ENCODE measurements at places on chromosomes 2 and 18.

GRCh38 chr2:26387189-26387588 lies 14.5 kb upstream of the DRC1 start:
- DNase-seq: no peak

GRCh38 chr2:198127627-198128026 lies 323.2 kb downstream of the PLCL1 start:
- no peak for DNase-seq

- no peak for DNase-seq
Observed at GRCh38 chr2:199798831-199799580, 52.0 kb downstream of the FTCDNL1 start.

- no peak for DNase-seq
Observed at GRCh38 chr2:229422063-229422462, 151.0 kb upstream of the PID1 start.

GRCh38 chr2:230068651-230069055 lies at the start of gene SLC16A14:
Gene SLC16A14 (minus strand): TSS chr2:230068924. CDS start chr2:230059352, 9,572 bp downstream.
- DNase-seq: no peak

DNA sequence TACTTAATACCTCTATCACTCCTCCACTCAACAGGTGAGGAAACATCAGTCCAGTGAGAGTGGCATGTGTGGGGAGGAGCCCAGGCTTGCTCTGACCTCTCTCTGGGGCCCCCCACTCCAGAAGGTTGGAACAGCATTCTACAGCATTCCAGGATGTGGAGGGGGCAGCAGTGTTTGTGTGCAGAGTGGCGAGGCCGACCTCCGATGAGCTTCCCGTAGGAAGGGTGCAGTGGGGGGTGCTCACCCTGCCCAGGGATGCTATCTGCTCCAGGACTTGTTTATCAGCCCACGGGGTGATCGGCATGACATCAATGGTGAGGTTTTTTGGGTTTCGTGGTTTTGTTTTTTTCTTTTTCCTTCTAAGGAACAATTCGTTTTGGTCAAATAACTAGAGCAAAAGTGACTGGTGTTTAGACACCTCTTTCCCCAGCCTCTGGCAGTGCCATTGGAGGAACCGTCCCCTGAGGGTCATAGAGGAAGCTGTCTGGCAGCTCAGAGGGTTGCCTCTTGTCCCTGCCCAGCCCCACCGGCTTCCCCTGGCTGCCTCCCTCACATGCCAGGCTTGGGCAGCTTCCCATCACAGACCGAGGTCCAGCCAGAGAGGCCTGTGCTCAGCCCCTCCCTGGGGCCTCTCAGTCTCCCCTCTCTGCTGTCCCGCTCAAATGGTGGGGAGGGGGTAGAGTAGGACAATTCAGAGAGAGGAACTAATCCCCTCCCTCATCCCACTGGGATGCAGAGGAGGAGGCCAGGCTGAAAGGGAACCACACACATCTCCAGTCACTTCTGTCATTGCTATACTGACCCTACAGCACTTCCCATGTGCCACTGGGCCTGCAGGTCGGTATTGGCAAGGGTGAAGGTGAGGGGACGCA lies 96.5 kb downstream of the ZFP36L2 start:
- DNase-seq: no peak

GRCh38 chr2:120858361-120859106 lies 122.9 kb downstream of the GLI2 start:
- no peak for DNase-seq

- no peak for DNase-seq
Observed at GRCh38 chr2:112187805-112188596, 49.8 kb downstream of the FBLN7 start.

DNA sequence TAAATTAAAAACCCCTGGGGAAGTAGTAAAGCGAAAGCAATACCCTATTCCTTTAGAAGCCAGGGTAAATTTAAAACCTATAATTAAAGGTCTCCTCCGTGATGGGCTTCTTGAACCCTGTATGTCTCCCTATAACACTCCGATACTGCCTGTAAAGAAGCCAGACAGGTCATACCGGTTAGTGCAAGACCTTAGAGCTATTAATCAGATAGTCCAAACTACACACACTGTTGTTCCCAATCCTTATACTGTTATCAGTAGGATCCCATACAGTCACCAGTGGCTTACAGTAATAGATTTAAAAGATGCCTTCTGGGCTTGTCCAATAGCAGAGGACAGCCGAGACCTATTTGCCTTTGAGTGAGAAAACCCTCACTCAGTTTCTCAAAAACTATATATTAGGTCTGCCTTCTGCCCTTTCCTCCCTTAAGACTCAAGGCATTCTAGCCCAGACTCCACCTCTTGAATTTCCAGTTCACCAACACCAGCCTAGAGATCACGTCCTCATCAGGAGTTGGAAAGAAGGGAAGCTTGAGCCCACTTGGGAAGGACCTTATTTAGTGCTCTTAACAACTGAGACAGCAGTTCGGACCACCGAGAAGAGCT lies 12.4 kb upstream of the SAP130 start:
- no peak for DNase-seq

DNA sequence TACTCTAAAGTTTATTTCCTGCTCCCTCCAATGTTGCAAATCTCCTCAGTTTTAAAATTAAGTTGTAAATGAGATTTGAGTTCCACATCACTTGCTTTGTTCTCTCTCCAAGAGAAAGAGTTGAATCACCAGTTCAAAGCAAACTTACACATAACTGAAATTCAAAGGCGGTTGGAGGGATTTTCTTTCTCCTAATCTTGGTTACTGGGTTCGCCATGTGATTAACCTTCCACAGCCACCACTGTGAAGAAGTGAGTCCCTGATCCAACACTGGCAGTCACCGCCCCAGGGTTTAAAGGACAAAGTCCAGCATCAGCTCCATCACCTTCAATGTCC lies 247.1 kb downstream of the MYCN start:
- no peak for DNase-seq

DNA sequence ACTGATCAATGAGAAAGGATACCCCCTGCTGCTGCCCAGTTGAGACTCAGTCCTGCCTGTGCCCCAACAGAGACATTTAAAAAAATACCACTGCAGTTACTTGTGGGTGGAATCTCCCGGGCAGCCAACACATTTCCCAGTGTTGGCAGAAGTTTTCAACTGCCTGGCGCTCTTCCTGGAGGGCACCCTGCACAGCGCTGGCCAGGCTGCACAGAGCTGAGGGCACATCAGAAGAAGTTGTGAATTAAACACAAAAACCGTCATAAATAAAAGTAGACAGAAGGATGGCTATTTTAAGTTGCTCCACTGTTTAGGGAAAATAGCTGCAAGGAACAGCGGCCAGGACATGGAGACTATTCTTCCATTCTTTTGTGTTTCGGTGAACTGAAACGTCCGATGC lies 110.2 kb upstream of the THOC1 start:
- DNase-seq: no peak

DNA sequence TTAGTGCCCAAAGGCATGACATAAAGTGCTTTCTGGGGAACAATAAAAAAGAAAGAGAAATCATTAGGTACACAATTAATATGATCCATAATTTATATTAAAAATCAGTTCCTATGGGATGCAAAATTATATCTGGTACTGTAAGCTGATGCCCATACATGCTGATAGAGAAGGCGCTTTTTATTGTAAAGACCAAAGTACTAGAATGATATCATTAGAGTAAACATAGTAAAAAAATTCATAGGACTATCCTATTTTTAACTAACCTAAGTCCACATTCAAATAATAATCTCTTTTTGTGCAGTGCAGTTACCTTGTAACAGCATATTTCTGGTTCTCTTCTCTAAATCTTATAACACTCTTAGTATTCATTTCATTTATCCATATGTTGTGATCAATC lies 252.2 kb downstream of the ASXL3 start:
- DNase-seq: no peak

DNA sequence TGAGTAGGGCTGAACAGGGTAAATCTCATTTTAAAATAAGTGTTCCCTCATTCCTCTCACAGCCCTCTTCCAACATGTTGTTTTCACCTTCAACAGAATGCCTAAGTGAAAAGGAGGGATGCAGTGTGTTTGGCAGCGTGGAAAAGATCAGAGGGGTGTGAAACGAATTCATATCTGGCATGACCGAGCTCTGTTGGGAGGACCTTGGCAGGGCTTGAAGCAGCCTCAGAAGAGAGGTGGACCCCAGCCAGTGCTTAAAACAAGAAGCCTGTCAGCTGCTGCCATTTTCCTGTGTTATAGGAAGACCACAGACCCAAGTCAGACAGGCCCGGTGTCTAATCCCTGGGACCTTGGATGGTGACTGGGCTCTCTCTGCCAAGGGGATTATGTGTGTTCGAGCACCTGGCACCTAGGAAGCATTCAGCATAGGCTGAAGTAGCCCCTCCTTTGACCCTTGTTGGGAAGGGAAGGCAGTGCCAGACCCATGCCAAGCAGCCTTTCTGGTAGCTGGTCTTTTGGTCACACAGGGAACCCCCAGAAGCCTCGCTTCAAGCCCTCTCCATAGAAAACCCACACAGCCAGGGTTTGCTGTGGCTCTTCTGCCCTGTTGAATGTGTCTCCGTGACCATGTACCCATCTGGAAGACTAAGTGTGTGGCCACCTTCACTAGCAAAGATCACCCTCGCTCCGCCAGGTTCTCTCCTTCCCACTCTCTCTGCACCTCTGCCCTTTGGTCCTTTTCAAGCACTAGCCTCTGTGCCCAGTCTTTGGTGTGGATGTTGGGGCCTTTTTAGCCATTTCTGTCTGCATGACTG lies 87.5 kb upstream of the ST3GAL5 start:
- no peak for DNase-seq

DNA sequence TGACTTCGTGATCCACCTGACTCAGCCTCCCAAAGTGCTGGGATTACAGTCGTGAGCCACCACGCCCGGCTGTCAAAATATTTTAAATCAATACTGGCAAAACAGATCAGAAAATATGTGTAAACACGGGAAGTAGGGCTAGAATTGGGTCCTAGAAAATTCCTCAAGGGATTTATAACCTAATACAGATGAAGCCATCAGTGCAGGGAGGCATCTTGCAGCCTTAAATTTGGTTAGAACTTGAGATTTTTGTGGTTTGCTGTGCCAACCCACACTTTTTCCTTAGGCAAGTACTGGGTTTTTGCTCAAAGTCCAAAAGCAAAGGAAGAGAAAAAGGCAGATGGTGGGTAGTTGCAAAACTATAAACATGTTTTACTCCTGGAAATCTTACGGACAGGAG lies 33.7 kb upstream of the NFE2L2 start:
- no peak for DNase-seq

- DNase-seq: no peak
Observed at GRCh38 chr2:210460322-210461227, 16.0 kb downstream of the LANCL1 start.

DNA sequence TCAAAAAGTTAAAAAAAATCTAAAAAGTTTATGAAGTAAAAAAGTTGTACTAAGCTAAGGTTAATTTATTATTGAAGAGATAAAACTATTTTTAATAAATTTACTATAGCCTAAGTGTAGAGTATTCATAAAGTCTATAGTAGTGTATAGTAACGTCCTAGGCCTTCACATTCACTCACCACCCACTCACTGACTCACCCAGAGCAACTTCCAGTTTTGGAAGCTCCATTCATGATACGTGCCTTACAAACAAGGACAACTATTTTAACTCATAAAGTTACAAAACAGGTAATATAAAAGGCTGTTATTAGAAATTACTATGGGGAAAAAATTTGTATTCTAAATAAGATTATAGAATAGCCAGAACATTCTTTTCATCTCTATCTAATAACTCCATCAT lies 158.9 kb upstream of the FN1 start:
- no peak for DNase-seq

DNA sequence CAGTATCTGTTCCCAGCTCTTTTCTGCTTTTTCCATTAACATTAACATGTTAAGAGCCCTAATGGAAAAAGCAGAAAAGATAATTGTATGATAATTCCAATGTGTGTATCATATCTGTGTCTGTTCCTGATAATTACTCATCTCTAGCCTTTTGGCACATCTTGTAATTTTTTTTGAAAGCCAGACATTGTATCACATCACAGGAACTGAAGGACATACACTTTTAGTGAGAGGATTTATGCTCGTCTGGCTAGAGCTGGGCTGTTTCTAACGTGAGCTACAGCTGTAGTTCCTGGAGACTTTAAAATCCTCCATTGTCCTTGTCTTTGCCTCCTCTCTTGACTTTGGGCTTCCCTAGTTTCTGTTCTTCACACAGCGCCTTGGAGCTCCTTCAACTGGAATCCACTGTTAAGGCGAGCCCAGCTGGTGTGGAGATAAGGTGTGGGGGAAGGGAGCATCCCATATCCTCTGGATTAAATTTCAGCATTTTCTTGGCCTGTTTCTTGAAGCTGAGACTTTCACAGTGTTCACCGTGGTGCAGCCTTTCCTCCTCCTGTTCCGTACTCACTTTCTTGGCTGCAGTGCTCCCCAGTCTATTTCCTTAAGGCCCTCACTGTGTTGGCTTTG lies 211.5 kb downstream of the GALR1 start:
- no peak for DNase-seq

DNA sequence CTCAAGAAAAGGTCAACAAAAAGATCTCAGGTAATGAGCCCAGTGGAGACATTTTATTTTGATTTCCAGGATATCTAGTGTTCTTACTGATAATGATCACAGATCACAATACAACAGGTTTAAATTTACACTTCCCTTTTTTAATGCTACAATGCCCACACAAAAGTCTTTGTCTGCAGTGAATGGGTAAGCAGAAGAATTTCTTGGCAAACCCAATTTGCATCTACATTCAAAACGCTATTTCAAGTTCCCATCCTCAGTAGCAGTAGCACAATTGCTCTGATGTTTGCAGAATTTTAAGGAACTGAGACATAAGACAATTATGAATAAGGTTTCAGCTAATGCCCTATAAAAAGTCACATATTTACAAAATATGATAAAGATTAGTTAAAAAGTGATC lies 929.4 kb upstream of the PIK3C3 start:
- no peak for DNase-seq

DNA sequence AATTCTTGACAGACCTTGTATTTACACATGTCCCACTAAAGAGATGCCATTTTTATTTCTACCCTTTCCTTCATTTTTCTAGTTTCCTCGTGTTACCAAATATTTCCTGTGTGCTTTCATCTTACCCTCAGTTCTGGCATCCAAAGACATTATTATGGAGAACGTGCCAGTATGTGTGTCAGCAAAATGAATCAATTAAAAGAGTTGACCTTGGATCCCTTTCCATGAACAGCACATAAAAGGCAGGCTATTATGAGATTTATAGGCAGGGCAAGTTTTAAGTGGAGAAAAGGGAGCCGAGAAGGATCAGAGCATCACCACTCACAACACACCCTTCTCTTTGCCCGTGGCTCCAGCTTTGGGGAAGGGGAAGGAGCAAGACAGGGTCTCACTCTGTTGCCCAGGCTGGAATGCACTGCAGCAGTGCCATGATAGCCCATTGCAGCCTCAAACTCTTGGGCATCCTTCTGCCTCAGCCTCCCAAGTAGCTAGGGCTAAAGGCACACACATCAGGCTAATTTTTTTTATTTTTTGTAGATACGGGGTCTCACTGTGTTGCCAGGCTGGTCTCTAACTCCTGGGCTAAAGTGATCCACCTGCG lies 149.9 kb downstream of the GFPT1 start:
- DNase-seq: no peak

- DNase-seq: no peak
Observed at GRCh38 chr2:65992198-65992554, 442.7 kb upstream of the MEIS1 start.

- DNase-seq: no peak
Observed at GRCh38 chr2:189179570-189179950, at the start of gene COL5A2. Gene COL5A2 (minus strand): TSS chr2:189179761. CDS start chr2:189179604, 157 bp downstream.

GRCh38 chr18:50687491-50687890 lies 127.6 kb downstream of the MAPK4 start:
- no peak for DNase-seq

Data from cortex of kidney (tissue), 1 donor.